Bone marrow (tissue), 2 donors: ENCODE measurements at places on chromosomes 2 and 18.

DNA sequence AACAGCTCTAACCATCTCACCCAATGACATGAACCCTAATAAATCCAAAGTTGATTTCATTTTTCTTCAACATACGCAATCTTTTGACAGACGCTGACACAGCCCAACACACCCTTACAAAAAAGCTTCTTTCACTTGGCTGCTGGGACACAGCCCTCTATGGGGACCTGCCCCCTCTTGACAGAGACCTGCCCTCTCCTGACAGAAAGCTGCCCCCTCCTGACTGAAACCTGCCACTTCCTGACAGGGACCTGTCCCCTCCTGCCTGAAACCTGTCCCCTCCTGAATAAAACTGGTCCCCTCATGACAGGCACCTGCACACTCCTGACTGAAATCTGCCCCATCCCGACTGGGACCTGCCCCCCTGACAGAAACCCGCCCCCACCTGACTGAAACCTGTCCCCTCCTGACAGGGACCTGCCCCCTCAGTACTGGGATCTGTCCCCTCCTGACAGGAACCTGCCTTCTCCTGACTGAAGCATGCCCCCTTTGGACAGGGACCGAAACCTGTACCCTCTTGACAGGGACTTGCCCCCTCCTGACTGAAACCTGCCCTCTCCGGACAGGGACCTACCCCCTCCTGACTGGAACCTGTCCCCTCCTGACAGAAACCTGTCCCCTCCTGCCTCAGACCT, 87.9 kb downstream of the PXDN start:
- DNase-seq = no peak

GRCh38 chr18:39788383-39788782, 2166.7 kb upstream of the PIK3C3 start:
- DNase-seq = no peak

GRCh38 chr2:233830111-233830802, 24.1 kb downstream of the HJURP start:
- DNase-seq = no peak

DNA sequence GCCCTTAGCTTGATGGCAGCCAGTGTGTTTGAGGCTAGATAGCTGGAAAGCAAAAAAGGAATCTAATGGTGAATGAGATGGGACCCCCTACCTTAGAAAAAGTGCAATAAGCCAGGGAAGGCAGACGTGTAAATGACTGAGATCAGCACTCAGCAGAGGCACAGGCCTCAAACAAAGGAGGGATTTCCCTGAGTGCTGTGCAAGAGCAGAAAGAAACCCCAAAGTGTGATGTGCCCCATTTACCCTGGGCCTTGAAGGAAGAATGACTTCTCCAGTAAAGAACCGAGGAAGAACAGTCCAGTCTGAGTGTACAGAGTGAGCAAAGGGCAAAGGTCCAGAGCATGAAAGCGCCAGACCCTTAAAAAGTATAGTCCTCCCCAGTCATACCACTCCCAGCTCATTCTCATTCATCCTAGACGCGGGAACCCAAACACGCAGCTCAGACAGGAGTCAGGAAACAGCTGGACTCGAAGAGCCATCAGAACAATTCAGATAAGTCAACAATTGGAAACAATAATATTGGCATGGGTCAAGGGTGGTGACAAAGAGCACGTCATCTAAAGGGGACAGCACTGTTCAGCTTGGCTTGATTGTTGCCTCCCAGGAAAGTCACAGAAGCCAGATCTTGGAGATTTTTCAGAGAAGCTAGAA, 121.7 kb downstream of the INO80D start:
- DNase-seq = no peak

DNA sequence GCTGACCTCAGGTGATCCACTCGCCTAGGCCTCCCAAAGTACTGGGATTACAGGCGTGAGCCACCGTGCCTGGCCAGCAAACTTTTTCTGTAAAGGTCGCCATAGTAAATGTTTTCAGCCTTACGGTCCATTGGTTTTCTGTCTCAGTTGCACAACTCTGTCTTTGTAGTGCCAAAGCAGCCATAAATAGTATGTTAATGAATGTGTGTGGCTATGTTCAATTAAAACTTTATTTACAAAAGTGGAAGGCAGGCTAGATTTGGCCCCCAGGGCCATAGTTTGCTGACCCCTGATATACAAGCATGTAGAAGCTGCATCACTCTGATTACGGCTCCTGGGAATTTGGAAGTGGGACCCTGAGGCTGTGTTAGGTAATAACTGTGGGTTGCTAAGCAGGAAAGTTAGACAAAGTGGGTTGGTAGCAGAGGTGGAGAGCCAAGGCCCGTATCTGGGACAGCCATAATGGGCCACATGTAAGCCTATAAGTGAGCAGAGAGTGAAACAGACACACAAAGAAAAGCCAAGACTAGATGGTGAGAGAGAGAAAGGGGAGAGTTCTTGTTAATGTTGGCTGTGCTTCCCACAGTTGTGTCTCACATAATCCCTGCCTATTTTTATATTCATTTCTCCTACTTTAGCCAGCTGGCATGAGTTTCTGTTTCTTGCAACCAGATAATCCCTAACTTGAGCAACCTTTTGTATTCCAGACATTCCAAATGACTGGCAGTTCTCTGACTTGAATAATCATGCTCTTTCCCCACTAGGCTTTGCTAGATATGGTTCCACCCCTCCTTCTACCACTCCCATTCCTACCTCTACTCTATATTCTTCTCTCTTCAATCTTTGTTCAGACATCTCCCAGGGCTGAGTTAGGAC, 223.3 kb upstream of the STON1 start:
- no peak for DNase-seq

DNA sequence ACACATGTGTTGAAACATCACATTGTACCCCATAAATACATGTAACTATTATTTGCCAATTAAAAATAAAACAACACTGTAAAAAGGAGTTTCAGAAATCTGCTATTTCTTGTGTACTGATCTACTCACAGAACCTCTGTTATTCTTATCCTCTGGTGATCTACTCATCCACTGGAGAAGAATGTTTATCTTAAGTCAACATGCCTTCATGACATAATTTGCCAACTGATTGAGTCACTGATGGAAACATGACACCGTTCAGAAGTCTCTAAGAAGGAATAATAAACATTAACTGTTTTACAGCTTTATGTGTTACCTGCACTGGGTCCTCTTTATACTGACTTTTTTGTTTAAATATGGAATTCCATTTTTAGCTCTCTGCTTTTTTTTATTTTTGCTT, 555.2 kb downstream of the DCDC2C start:
- no peak for DNase-seq

DNA sequence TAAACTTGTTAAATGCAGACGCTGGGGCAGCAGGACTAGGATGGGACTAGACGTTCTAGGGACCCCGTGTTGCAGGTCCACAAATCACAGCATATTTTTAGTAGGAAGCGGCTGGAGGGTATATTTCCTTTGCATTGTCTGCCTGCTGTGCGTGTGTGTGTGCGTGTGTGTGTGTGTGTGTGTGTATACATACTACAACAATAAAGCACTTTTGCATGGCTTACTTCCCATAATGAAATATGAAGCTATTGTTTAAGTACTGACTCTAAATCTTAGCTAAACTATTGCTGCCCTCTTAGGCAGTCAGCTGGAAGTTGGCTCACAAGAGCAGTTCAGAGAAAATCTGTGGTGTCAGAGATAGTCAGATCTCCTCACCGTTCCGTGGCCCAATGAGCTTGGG, 133.4 kb downstream of the CABLES1 start:
- no peak for DNase-seq

DNA sequence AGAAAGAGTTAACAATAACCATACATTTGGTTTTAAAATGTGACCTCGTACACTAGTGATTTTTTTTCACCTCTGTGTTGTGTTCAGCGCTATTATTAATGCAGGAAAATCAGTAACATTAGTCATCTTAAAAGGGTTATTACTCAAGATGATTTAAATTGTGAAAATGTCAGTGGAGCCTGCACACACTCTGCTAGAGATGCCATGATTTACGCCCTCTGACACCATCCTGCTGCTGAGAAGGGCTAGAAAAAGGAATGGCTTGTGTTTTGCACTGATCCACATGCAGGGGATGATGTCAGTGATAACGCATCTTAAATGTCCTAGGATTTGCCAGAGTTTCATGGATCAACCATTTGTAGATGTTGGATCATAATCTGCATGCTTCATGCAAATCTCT, 121.3 kb upstream of the BOD1L2 start:
- no peak for DNase-seq

DNA sequence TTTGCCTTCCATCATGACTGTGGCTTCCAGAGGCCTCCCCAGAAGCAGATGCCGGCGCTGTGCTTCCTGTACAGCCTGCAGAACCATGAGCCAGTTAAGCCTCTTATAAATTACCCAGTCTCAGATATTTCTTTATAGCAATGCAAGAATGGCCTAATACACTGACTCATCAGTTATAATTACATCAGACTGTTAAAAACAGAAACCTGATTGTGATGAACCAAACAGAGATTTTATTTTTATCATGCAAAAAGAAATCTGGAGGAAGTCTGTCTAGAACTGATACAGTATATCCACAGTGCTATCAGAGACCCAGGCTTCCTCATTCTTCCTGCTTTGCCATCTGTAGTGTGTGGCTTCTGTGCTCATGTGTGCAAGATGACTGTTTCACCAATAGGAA, 93.4 kb upstream of the MEX3C start:
- DNase-seq = no peak

GRCh38 chr2:216657086-216657855, 24.1 kb downstream of the IGFBP2 start:
- DNase-seq = no peak

GRCh38 chr2:180161415-180161814, 154.3 kb upstream of the CWC22 start:
- DNase-seq = no peak

DNA sequence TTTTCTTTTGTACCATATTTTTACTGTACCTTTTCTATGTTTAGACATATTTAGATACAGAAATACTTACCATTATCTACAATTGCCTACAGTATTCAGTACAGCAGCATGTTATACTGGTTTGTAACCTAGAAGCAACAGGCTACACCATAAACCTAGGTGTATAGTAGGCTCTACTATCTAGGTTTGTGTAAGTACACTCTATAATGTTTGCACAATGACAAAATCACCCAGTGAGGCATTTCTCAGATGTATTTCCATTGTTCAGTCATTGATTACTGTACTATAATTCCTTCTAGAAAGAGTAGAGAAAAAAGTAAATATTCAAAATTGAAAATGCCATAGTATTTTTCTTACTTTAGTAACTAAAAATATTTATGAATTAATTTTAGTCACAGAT, 490.1 kb upstream of the REG3G start:
- no peak for DNase-seq

DNA sequence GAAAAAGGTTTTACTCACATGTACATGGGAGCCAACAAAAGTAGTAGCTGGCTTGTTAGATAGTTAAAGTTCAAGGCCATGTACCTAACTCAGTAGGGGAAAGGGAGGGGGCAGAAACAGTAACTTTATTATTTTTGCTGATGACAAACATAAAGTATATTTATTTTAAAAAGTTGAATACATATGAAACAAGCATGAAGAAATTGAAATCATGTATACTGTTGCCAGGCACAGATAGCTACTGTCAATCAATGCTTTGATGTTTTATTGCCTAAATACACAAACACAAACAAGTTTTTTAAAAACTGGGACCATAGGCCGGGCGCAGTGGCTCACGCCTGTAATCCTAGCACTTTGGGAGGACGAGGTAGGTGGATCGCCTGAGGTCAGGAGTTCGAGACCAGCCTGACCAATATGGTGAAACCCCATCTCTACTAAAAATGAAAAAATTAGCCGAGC, 7.6 kb upstream of the PSD4 start:
- DNase-seq = no peak

GRCh38 chr2:80185091-80185490, 119.5 kb downstream of the LRRTM1 start:
- no peak for DNase-seq

- no peak for DNase-seq
These were observed 27.5 kb downstream of the TFCP2L1 start for GRCh38 chr2:121257480-121257840.

DNA sequence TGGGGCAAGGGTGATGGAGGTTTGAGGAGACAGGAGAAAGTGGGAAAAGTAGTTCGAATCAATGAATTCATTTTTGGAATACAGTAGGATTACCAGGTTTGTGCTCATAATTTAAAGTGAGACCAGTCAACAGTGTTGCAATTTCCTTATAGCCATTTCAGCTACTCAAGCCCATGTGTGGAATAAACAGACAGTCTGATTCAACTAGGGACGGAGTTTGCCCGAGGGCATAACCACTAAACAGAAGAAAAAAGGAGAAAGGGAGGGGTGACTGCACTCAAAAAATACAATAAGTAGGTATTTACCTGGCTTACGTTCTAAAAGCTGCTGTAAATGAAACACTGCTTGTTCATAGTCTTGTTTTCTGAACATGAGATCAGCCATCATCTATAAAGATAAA, 55.2 kb downstream of the TTC21B start:
- DNase-seq = no peak

- DNase-seq = no peak
These were observed 755 bp downstream of the SPAST start for GRCh38 chr2:32064021-32064601.

DNA sequence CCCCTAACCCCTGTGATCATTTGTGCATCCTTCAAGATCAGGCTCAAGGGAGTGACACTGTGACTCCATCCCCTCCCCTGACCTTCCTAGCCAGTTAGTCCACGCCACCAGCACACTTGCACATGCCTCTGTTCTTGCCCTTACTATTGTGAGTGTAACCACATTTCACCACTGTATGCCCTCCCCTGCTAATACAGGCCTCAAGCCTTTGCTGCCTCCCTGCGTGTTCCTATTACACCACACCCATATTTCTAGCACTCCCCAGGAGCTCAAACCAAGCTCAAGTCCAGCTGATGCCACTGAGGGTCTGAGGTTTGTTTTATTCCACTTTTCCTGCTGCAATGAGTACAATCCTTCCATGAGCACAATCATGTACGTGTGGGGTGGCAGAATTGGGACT, 288.9 kb upstream of the FBXO11 start:
- no peak for DNase-seq

DNA sequence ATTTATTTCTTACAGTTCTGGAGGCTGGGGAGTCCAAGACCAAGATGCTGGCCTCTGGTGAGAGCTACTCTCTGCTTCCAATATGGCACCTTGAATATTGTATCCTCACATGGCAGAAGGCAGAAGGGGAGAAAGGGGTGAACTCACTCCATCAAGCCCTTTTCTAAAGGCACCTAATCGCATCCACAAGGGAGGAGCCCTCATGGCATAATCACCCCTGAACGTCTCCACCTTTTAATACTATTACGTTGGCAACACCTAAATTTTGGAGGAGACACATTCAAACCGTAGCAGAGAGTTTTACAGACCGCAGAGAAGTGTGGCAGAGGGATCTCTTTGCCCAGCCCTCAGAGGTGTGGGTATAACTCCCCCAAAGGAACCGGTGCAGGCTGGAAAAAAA, 142.6 kb upstream of the BCL2L11 start:
- no peak for DNase-seq

DNA sequence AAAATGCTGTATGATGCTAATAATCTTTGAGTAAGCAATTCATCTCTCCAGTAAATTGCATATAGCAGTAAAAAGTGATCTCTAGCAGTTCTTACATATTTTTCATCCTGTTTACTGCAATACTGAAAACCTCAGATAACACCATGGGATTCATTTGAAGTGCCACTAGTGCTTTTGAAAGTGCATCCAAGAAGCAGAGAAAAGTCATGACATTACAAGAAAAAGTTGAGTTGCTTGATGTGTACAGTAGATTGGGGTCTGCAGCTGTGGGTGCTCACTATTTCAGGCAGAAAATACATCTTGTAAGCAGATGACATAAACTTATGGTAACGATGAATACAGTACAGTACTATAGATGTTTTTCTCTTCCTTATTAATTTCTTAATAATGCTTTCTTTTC, 1984.9 kb upstream of the LRRTM1 start:
- DNase-seq = no peak

GRCh38 chr18:23142251-23142929, 7.1 kb downstream of the CABLES1 start:
- DNase-seq = no peak

- DNase-seq = no peak
These were observed 12.6 kb upstream of the MLPH start for GRCh38 chr2:237474442-237474911.
